ENCODE measurements at places on chromosomes 3 and 15.
A peak's percentile ranks its signal among the peaks of the same experiment; 100 is the strongest.

GRCh38 chr15:49286649-49287404 is 116.8 kb downstream of the GALK2 start:
- DNase-seq, result no peak

GRCh38 chr3:66795365-66795764 is 202.7 kb upstream of the KBTBD8 start:
- no peak for DNase-seq

DNA sequence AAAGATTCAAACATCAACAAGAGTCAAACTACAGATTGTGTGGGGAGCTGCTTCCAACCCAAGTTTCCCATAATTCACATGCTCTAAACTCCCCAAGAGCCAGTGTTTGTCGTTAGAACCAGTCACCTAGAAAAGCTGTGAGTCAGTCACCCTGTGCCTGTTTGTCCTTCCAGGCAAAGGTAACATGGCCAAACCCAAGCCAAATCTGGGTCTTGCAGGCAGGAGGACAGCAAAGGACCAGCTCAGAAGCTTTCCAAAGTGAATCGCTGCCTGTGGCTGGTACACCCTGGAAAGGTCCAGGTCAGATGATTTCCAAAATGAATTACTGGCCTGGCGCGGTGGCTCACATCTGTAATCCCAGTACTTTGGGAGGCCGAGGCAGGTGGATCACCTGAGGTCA is 251.5 kb downstream of the FAM43A start:
- DNase-seq, result no peak

DNA sequence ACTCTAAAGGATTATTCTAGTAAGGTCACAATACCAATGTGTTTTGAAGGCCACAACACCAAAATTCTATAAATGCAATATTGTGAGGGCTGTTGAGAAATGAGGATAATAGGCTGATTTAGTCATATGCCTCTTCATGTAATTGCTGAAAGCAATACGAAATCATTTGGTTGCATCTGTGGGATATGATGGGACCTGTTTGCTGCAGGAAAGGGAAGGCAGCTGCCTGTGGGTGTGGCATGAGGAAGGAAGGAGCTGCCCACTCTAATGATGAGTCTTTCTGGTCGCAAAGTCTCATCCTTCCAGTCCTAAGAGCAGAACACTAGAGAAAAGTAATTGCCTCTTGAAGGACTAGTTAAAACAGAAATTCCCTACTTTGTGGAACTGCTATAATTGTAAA is 245.3 kb upstream of the ZPLD1 start:
- DNase-seq, result no peak

DNA sequence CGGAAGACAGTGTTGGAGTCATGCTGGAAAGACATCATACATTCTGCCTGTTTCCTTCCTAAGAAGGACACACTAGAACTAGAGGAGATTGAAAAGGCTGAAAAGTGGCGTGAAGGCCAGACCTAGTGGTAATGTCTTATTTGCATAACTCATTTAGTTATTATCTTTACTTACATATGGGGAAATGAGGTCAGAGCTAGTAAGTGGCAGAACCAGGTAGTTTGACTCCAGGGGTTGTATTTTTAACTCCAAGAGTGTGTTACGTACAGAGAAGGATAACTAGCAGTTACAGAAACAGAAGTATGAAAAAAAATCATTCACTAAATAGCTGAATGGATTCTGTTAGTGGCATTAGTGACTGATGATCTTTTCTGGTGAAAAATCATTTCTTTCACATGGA is 108.0 kb downstream of the MITF start:
- no peak for DNase-seq

GRCh38 chr3:27160146-27160545 is 209.0 kb downstream of the NEK10 start:
- DNase-seq, result no peak

GRCh38 chr3:89606151-89606550 is 498.7 kb downstream of the EPHA3 start:
- no peak for DNase-seq

GRCh38 chr3:23728601-23729117 is 77.1 kb upstream of the UBE2E1 start:
- DNase-seq, result no peak

GRCh38 chr15:71218272-71218805 is 103.1 kb downstream of the THSD4 start:
- no peak for DNase-seq

DNA sequence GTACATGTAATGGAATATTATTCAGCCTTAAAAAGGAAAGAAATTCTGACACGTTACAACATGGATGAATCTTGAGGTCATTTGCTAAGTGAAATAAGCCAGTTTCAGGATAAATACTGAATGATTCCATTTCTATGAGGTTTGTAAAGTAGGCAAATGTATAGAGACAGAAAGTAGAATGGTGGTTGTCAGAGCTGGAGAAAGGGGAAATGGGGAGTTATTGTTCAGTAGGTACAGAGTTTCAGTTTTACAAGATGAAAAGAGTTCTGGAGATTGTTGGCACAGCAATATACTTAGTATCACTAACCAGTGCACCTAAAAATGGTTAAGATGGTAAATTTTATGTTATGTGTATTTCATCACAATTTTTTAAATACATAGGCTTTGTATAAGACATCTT is 60.6 kb downstream of the USP8 start:
- DNase-seq, result no peak

GRCh38 chr3:180932819-180933218 is 20.3 kb downstream of the FXR1 start:
- no peak for DNase-seq

DNA sequence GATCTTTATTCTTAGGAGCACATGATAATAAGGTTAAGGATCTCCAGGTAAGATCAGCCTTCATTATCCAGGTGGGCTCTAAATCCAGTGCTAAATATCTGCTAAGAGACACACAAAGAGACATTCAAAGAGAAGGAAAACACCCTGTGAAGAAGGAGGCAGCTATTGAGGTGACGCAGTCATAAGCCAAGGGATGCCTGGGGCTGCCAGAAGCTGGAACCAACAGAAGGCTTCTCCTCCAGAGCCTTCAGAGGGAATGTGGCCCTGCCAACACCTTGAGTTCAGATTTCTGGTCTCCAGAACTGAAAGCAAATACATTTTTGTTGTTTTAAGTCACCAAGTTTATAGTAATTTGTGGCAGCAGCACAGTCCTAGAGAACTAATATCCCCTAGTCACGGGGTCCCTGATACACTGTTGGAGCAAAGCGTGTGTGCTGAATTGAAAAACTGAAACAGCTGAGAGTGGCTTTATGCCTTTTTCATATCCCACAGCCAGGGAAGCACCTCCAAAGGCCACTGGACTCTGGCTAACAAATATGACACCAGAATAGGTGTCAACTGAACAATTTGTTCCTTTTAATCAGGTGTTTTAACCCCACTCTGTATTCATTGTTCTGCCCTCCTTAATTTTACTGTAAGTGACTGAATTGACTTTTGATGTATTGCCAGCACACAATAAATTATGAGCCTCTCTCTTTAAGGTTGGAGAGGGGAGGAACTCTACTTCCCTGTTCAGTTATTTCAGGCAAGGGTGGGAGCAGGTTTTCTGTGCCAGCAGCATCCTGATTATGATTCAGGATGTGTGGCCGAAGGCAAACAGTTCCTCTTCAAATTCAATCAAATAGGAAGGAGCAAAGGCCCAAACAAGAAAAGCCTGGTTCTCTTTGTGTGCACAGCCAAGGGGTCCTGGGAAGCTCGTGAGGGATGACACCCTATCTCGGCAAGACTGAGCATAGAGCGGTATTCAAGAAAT is 151.8 kb upstream of the HES1 start:
- no peak for DNase-seq

DNA sequence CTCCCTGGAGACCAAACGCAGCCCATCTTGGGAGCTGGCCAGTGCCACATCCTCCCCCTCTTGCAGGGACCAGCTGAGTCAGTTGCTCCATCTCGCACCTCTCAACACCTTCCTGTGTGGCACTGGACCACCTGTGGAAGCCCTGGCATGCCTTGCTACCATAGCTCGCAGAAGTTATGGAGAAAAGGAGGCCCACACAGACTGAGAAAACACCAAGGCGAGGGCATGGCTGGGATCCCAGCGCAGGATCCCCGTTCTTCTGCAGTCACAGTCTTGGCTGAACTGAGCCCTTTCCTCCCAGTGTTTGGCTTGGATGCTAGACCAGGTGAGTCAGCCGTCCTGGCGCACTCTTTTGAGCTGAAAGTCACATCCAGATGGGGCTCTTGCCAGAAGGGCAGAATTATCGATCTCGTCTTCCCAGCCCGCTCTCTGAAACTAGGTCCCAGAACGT is 46.9 kb downstream of the CHRD start:
- no peak for DNase-seq

DNA sequence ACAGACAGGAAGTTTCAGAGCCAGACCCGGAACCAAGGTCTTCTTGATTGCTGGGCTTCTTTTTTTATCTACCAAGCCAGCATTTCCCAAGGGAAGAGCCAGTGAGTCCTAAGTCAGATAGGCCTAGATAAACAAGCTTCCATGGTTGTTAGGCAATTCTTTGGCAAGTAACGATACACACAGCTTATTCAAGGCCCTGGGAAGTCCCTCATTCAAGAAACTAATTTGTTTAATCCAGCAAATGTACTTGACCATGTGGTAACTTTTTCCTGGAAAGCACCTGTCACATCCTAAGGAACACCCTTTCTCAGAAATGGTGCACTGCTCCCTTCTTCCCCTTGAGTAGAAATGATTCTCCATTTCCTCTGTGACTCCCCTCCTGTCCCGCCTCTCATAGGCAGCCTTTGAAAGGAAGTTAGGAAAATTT is 209.9 kb downstream of the ITPR1 start:
- DNase-seq, result no peak

- DNase-seq, result no peak
Measured at GRCh38 chr3:53252096-53252946, 3.5 kb downstream of the TKT start.

DNA sequence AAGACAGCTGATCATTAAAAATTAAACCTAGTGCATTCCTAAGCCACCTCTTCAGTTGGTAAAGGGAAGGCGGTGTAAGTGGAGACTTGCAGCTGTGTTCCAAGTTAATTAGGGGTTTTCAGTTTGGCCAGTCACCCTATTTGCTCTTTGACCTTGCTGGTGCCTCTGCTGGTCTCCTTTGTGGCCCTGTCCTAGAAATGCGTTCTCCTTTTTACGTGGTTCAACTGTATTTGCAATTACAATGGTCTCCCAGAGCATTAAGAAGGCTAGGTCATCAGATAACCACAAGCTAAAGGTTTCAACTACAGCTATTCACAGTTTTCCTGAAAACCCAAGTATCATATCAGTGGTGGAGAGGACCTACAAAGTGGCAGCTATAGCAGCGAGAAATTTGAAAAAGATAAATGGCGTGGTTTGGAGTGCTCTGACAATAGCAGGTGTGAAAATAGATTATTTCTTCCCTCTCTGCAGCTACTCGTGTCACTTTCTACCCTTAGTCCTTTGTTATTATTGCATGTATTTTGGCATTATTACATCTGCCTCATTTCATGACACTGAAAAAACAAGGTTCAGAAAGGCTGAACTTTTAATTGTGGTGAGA is 203.5 kb upstream of the TBC1D5 start:
- DNase-seq, result no peak

- DNase-seq, result no peak
Measured at GRCh38 chr15:73483053-73483452, 40.1 kb downstream of the REC114 start.

DNA sequence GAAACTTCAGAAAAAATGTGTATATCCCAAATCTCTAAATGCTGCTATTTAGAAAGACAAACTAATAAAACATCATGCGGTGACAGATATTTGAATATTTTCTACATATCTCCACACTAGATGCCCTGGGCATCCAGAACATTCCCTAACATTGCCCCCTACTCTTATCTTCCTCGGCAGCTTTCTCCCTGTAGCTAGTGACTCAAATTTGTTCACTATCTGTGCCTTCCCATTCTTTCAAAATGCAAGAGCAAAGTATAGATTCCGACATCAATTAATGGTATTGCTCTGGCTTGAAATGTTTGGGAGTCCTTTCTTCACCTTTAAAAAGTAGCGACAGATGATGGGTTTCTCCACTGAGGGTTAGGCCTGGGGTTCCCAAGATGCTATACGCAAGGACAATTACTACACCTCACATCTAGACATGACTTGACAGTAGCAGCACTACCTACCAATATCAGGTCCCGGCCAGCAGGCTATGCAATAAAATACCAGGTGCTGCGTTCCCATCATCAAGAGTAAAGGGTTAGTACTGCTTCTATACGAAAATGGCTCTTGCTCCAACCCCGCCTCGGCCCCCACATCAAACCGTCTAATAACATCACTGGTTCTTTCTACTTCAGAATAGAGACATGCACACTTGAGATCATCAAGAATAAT is 631 bp downstream of the UBR1 start:
- DNase-seq, result no peak

- DNase-seq, result peak; percentile 24
Measured at GRCh38 chr15:74835312-74835823, 7.6 kb downstream of the ULK3 start.

DNA sequence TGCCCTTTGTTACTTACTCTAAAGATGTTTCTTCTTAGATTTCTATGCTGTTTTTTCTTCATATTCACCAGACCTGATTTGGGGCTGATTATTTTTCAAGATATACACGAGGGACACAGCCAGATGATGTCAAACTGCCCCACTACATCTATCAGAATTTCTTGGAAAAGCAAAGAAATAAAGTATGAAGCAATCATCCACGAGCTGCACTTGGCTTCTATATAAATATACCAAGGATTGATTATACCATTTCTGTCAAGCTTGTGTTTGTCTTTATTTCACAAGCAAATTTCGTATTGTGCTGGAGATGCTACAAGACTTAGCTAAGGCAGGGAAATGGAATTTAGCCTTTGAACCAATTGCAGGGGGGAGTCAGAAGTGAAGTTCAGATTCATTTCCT is 715.1 kb upstream of the NR2F2 start:
- DNase-seq, result no peak

DNA sequence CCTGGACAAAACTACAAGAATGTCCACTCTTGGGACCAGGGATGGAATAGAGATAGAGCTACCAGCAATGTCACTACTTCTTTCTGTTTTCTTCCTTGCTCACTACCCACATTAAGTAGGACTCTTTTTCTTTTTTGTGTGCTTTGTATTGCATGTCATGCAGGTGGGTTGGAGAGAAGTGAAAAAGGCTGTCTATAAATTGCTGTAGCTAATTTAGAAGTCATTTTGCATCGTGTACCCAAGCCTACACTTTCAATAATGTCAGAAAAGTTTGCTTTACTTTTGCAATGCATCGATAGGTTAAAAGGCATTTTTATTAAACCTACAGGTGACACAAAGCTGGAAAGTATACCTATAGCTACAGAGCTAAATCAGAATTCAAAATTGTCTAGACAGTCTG is 58.9 kb downstream of the GTF2E1 start:
- no peak for DNase-seq

DNA sequence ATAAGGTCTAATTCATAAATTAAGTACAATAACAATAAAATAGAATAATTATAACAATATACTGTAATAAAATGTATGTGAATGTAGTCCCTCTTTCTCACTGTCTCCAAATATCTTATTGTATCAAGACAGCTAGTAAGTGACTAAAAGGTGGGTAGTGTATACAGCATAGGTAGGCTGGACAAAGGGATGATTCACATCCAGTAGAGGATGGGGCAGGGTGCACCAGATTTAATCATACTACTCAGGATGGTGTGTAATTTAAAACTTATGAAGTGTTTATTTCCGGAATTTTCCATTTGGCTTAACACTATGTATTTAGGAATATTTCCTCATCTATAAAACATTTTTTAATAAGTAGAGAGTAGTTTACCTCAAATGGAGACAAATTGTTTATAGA is 876.1 kb upstream of the CADM2 start:
- DNase-seq, result no peak

- no peak for DNase-seq
Measured at GRCh38 chr3:114417675-114418074, 123.8 kb downstream of the TIGIT start.
